Mucosa of gallbladder (tissue), 1 donor: ENCODE measurements at places on chromosomes 16 and 17.

- DNase-seq, result no peak
Measured at GRCh38 chr17:59746849-59747445, 39.5 kb downstream of the VMP1 start.

GRCh38 chr17:27216836-27217235 lies 77.1 kb upstream of the WSB1 start:
- no peak for DNase-seq

DNA sequence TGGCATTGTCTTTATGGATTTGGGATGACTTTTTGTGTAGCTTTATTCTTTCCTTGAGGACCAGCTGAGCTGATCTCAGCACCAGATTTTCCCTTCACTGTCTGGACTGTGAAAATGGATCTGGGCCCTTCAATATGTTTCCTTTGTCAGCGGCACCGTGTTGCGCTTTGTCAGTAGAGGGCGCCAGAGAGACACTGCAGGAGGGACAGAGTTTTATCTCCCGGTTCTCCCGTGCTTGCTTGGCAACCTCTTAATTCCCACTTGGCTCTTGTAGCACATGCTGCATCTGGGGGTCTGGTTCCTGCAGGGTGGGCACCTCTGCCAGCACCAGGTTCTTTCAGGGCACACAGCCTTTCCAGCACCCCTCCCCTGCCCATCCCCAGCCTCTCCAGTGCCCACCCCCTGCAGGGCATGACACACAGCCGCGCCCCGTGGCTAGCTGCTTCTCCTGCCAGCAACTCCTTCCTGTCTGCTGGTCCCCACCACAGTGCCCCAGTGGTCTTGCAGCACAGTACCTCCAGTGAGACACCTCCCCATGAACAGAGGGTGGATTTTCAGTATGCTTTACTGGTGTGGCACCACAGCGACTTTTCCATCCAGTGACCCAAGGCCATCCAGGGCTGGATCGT lies 19.6 kb downstream of the OR1D5 start:
- no peak for DNase-seq

DNA sequence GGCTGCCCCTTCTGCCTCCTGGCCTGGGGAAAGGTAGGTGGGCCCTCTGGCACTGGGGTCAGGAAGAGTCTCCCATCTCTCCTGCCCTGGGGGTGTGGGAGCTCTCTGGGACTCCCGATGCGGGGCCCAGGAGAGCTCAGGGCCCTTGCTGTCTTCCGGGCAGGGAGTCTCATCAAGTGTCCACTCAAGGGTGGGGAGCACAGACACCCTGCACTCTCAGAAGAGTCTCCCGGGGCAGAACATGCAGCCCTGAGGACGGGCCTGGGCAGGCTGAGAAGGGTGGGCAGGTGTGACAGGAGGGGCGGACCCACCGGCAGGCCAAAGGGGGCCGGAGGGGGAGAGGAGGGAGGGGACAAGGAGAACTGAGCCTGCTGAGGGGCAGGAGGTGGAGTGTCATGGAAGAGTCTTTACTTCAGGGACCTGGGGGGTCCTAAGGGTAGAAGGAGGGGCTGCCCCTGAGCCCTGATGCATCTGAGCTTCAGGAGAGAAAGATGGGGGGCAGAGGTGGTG lies 8.4 kb upstream of the PKMYT1 start:
- no peak for DNase-seq

- no peak for DNase-seq
Measured at GRCh38 chr16:74637742-74638453, 28.8 kb downstream of the RFWD3 start.

DNA sequence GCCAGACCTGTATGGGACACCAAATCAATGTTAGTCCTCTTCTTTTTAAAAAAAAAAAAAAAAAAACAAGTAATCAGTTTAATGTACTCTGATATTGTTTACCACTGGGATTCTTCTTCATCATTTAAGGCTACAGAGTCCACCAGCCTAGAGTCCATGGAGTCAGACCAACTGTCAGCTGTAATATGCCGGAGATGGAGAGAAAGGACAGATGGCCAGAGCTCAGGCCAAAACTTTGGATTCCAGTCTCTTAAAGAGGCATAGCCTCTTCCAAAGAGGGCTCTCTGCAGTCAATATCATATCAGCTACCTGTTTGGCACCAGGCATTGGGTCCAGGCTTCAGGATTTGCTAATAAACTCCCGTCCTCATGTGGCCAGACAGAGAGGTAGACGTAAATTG lies 469.6 kb upstream of the HSBP1 start:
- DNase-seq, result no peak

GRCh38 chr17:57750895-57751294 lies 5.8 kb upstream of the CCDC182 start:
- no peak for DNase-seq

DNA sequence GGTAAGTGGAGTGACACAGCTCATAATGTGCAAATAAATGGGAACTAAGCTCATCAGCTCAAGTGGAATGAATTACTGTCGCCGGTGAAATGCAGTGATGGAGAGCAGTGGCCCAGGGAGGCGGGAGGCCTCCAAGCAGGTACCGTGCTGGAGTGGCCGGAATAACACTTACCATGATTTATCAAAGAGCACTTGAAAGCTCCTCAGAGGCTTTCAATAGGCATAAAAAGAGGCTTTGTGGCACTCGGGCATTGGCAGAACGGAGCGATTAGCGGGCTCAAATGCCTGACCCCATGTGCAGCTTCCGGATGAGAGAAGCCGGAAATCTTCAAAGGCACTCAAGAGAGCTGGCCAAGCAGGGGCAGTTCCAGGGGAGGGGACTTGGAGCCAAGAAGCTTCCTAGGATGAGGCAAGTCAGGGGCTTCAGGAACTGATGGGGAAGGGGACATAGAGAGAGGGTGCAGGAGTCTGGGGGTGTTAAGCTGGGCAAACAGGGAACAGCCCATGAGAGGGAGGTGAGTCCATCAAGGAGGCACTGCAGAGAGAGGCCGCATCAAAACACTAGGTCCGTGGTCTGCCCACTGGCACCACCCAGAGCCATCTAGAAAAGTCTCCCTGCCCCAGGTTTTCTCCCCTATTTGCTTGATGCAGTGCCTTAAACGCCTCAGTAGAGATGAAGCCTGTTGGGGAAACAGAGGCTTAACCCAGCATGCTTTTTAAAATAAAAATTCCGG lies 144.0 kb upstream of the IRX6 start:
- no peak for DNase-seq

DNA sequence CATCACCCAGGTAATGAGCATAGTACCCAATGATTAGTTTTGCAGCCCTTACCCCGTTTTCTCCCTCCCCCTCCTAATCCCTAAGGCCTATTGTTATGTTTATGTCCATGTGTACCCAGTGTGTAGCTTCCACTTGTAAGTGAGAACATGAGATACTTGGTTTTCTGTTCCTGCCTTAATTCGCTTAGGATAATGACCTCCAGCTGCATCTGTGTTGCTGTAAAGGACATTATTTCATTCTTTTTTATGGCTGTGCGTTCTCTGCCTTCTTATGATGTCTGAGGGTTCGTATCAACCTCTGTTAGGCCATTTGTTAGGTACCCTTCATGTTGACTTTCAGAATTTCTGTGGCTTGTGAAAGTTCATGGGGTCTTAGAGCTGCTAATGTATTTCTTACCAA lies 31.0 kb downstream of the CTCF start:
- no peak for DNase-seq

- DNase-seq, result peak; percentile 99
Measured at GRCh38 chr16:31142109-31143010, 6.8 kb upstream of the PRSS8 start.

- DNase-seq, result no peak
Measured at GRCh38 chr16:89761304-89761922, 40.1 kb downstream of the ZNF276 start.

DNA sequence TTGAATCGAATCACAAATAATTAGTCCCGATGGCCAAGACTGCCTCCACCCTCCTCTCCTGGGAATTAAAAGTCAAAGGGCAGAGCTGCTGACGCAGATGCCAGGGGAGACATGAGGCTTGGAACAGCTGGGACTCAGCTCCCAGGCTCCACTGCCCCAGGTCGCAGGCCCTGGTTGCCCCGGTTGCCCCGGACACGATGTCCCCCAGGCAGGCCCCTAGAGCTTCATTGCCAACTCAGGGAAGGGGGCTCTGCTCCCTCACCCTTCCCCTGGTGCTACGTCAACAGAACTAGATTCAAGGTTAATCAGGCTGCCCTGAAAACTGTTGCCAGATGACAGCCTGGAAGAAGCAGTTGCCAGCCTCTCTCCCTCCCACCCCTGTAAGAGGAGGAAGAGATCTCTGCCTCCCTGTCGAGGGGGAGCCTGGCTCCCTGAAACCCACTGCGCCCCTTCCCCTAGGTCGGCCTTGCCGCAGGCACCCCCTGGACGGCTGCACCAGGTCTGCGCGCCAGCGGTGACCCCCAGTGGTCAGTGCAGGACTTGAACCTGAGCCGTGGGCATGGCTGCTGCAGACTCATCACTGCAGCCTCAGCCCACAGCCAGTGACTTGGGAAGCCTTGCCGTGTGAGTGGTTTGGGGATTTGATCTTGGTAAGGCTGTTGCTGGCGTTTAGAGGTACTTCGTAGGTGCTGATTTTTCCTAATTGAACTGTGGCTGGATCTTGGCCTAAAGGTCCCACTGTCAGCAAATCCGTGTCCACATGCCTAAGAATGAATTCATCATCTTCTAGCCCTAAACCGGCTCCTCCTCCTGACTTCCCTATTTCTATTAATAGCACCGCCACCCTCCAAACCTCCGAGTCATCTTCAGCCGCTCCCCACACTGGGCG lies 84.1 kb upstream of the TOB1 start:
- DNase-seq, result peak; percentile 80

DNA sequence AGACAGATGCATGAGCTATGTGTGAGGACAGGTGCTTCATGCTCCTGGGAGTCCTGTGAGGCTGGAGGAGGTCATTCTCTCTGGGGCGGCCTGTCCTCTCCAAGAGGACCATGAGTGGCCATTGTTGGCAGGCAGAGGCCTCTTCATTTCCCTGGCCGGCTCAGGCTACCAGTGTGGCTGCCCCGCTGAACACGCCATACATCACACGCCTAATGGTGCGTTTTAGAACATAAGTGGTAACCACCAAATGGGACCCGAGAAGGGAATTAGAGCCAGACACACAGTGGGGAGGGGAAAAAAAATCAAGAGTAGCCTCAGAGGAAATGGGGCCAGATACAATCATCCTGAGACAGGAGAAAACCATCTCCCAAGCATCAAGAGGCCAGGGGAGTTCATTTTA lies 140.0 kb downstream of the SPACA3 start:
- DNase-seq, result no peak

GRCh38 chr17:63989622-63990345 lies 8.4 kb upstream of the PRR29 start:
- no peak for DNase-seq

DNA sequence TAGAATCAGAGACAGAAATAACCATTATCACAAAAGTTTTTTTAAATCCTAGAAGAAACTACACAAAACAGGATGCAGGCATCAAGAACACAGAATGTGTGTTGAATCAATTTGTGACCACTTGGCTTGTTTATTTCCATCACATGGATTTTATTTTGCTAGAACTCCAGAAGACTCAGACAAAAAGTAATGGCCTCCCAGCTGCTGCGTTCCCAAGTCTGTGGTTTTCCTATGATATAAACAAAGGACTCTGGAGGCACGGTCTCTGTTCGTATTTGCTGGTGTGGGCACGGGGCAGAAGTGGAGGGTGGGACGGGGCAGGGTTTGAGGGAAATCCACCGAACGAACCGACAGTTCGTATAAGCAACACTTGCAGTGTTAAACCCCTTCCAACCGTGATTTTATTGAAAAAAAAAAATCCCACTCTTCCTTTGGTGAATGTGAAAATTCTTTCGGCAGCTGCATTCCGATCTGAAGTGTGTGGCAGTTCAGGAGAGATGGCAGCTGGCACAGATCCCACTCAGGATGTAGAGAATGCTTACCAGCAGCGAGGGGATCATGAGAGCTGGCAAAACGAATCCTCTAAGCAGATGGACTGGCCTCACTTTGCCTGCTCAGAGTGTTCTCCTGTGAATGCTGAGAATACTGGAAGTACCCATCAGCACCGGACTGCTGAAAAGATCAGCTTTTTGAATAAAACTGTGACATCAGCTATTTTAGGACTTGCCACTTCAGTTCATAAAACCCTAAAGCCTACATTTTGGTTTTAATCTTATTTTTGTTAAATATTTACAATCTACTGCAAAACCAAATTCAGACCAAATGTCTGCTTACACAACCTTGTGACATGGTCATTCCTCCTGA lies 165.2 kb downstream of the VPS53 start:
- no peak for DNase-seq

- peak; percentile 12 for DNase-seq
Measured at GRCh38 chr16:56102183-56102686, 89.1 kb upstream of the GNAO1 start.

GRCh38 chr17:1006054-1006453 lies 9.1 kb downstream of the TIMM22 start:
- DNase-seq, result peak; percentile 30

DNA sequence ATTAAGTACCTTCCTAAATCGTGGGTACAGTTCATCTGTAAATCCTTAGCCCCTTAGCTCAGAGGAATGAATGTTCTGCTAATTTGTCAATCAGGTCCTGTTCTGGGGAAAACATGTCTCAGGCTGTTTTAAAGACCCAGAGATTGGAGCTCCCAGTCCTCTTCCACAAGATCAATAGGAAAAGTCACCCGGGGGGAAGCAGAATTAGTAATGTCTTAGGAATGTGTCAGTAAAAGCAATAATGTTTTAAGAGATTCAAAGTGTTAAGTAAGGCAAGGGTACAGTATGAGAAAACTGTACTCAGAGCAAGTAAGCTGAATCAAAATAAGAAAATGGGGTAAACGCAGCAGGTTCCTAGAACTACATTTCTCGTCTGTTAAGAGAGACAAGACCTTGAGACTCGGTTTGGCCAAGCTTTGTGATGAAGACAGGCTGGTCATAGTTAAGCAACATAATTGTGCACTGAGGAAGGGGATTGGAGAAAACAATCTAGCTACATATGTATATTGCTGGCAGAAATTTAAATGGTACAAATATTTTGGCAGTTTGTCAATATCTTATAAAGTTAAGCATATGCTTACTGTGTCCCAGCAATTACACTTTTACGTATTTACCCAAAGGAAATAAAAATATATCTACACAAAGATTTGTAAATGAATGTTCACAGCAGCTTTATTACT lies 192.9 kb upstream of the C17orf78 start:
- DNase-seq, result no peak

DNA sequence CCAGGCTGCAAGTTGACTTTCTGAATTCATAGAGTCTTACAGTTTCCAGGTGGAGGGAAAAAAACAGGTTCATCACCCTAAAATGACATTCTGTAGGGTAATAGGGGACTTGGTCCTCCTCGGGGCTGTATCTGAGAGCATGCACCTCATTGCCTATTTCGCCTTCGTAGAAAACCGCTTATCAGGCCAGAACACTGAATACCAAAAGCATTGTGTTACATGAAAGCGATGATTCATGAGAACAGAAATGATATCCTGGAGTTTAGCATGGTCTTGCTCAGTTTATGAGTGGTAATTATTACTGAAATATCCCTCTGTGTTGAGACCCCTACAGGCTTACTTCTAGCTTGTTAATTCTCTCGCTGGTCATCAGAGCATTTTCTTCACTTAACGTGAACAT lies 61.4 kb upstream of the ARHGAP44 start:
- DNase-seq, result no peak
